Lung microvascular endothelial cell (primary cell): ENCODE measurements at places on chromosomes 5 and 9. TPM values are rescaled to one million over a fixed set of nuclear protein-coding genes. Genes with fewer than 3 reads are reported as not detected.

Gene TEX48
- not detected in 2 replicates for total RNA-seq

Gene TMEM252
- not detected in 2 replicates for total RNA-seq

DNA sequence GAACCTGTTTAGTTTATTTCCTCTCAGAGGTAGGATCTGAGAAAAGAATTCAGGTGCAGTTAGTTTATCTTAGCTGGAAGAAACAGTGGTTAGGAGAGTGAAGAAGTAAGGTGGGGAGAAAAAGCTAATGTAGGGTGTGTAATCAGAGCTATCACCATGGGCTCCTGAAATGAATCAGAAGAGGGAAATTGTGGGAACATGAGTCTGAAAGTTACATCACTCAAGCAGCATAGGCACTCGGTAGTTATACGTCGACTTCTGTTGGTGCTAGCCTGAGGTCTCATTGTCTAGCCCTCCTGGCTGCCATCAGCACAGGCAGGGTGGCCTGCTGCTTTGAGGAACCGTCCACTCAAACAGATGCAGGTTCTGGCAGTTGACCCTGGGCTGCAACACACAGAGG lies 56.7 kb upstream of the NPR3 start:
- DNase-seq, result no peak

GRCh38 chr9:127629468-127630081 lies 17.5 kb downstream of the STXBP1 start:
- DNase-seq, result no peak

DNA sequence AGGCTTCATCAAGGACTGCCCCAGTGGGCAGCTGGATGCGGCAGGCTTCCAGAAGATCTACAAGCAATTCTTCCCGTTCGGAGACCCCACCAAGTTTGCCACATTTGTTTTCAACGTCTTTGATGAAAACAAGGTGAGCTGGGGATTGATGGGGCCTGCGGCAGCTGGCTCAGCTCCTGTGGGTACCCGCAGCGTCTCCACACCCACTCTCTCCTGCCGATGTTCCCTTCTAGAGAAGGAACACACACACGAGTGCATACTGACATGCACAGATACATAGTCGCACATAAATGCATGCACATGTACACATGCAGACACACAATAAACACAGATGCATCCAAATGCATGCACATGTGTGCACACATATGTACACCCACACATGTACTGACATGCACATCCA lies 45.6 kb downstream of the NCS1 start:
- no peak for DNase-seq

DNA sequence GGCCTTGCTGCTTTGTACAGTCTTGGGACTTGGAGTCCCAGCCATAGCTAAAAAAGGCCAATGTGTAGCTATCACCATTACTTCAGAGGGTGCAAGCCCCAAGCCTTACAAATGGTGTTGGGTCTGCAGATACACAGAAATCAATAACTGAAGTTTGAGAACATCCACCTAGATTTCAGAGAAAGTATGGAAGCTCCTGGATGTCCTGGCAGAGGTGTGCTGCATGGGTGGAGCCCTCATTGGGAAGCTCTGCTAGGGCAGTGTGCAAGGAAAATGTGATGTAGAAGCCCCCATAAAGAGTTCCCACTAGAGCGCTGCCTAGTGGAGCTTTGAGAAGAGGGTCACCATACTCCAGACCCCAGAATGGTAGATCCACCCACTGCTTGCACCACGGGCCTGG lies 626.7 kb upstream of the COX7C start:
- no peak for DNase-seq

- no peak for DNase-seq
These were observed 2117.6 kb downstream of the MAT2B start for GRCh38 chr5:165622864-165623536.
